Subcutaneous preadipocyte (primary cell): ENCODE measurements at places on chromosomes 3 and 15. TPM values are rescaled to one million over a fixed set of nuclear protein-coding genes. Genes with fewer than 3 reads are reported as not detected.

GOLGA6A gene
- total RNA-seq: not detected in 2 replicates

FOXL2NB gene
- under 0.01 and 0.78 TPM in 2 replicates for total RNA-seq

GABRG3 gene
- total RNA-seq: not detected in 2 replicates

BFSP2 gene
- total RNA-seq: not detected in 2 replicates

ALDH1L1 gene
- under 0.01 TPM in 1 of 2 replicates, not detected in the other for total RNA-seq

RAP2B gene
- total RNA-seq: 12.9 and 18.4 TPM in 2 replicates

EPHB3 gene
- 1.4 and 1.8 TPM in 2 replicates for total RNA-seq

NANOGP8 gene
- 0.39 and 0.73 TPM in 2 replicates for total RNA-seq

TMEM207 gene
- total RNA-seq: not detected in 2 replicates

FAM162A gene
- 9.6 and 15.4 TPM in 2 replicates for total RNA-seq

NDUFB5 gene
- total RNA-seq: 69.2 and 88.9 TPM in 2 replicates
